Endothelial cell (in vitro differentiated cells): ENCODE measurements at places on chromosomes 6 and 20. TPM values are rescaled to one million over a fixed set of nuclear protein-coding genes. Genes with fewer than 3 reads are reported as not detected.

DNA sequence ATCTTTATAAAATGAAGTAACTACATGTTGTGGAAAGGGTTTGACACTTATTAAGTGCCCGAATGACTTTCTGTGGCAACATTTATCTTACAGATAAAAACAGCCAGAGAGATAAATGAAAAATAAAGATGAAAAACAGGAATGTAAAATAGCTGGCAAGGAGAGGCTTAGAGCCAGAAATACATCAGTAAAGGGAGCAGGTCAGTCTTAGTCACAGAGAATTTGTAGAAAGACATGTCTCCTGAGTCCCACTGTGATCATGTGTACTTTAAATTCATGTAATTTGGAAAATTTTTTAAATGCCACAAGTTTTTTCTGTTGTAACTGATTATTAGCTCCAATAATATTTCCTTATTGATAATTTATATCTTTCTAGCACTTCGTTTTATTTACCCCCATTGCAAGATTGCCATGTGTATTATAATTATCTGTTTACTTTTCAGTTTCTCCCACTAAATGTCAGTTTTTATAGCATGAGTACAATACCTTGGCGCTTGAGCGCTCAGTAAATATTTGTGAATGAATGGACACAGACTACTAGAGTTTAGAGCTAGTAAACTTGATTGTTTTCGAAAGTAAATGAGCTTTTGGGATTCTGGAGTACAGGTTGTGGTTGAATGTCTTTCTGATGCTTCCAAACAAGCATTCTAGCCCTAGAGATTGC lies 15.2 kb downstream of the TAB2 start:
- no peaks in the 10 kb centered on the region for H3K27me3 ChIP-seq
- no peaks in the 10 kb centered on the region for H3K36me3 ChIP-seq
- no peak overlapping the region for H3K4me3 ChIP-seq
- no peak overlapping the region for H3K27ac ChIP-seq
- no peak for DNase-seq

DNA sequence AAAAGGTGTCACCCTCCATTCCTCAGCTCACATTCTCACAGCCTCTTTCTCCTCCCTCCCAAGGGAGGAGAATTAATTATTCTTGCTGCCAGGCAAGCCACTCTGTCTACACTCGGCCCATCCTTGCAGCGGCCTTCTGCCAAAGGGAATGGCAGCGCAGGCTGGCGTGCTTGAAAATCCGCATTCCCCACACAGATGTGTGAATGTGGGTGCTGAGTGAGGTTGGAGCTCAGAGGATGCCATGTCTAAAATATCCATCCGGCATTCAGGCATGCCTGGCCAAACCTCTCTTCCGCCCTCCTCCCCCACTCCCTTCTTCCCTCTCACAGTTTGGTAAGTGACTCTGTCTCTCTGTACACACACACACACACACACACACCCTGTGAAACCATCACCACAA lies 27.7 kb downstream of the PNPLA1 start:
- no peak for DNase-seq
- no peak overlapping the region for H3K4me3 ChIP-seq
- H3K27me3 ChIP-seq, result peaks cover 5% of the 10 kb centered on the region
- no peaks in the 10 kb centered on the region for H3K4me1 ChIP-seq
- H3K36me3 ChIP-seq, result no peaks in the 10 kb centered on the region

DNA sequence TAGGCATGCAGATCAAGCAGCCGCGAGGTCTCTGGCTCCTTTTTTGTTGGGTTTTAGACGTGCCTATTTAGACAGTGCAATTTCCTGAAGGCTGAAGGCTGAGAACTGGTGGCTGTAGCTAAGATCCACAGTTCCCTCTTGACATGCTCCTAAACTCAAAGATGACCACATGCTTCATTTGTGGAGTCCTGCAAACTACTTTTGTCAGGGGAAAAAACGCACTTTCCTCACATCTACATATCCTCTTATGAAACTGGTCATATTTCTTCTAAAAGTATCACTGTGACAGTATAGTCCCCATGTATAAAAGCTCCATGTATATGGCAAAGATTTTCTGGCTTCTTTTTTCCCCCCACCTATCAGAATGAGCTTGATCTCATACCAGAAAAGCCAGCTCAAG lies 30.7 kb downstream of the LYRM4 start:
- H3K4me1 ChIP-seq, result no peaks in the 10 kb centered on the region
- no peaks in the 10 kb centered on the region for H3K36me3 ChIP-seq
- no peak overlapping the region for H3K4me3 ChIP-seq
- no peak overlapping the region for H3K27ac ChIP-seq

The SUPT3H gene
- 28.5 TPM for total RNA-seq

The KCNQ2 gene
- 3.2 TPM for total RNA-seq

DNA sequence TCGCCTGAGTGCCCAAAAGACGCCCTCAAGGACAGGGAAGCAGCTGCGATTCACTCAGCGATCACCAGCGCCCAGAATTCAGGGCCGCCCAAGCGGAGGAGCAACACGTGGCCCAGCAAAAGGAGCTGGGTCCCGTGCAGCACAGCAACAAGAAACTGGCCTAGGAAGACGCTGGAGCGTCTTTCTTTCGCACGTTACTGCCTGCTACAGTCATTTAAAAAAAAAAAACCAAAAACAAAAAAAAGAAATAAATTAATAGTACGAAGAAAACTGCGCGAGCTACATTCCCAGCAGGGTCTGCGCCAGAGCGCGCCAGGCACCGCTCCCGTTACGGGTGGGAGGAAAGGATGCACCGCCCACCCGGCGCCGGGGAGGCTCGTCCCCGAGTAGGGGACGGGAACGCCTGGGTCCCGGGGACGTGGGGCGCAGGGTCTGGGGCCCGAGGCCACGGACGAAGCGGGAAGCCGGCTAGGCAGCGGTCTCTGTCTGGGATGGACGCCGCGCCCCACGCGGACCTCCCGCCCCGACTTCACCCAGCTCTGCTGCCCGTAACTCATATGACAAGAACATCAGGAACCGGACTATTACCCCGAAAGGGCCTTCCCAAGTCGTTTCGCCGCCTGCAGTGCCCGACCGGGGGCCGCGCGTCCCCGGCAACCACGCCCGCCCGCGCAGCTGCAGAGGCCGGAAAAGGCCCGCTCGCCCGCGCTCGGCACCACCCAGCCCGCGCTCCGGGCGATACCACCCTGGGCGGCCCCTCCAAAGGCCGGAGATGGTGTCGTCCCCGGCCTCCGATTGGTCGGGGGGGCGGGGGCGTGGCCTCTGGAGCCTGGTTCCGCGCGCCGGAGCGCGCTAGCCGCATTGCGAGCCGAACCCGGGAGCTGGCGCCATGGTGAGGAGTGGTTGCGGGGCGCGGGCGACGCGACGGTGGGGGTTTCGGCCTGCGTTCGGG lies at the start of gene NOP56:
Gene NOP56 (plus strand): TSS at position 861 of the 952 bp plus-strand sequence. CDS start 29 bp downstream, at position 890.
- no peak within 1 kb of the TSS for H3K27ac ChIP-seq
- H3K36me3 ChIP-seq, result peaks cover 26% of the 10 kb centered on the region
- peak; percentile 97 for DNase-seq
- peaks cover 16% of the 10 kb centered on the region for H3K4me1 ChIP-seq
- H3K4me3 ChIP-seq, result peak within 1 kb of the TSS; percentile 93

- no peaks in the 10 kb centered on the region for H3K27me3 ChIP-seq
- H3K27ac ChIP-seq, result no peak overlapping the region
- H3K4me3 ChIP-seq, result no peak overlapping the region
- no peak for DNase-seq
- H3K4me1 ChIP-seq, result peaks cover 18% of the 10 kb centered on the region
Measured at GRCh38 chr6:148265054-148265453, 77.6 kb upstream of the SASH1 start.

DNA sequence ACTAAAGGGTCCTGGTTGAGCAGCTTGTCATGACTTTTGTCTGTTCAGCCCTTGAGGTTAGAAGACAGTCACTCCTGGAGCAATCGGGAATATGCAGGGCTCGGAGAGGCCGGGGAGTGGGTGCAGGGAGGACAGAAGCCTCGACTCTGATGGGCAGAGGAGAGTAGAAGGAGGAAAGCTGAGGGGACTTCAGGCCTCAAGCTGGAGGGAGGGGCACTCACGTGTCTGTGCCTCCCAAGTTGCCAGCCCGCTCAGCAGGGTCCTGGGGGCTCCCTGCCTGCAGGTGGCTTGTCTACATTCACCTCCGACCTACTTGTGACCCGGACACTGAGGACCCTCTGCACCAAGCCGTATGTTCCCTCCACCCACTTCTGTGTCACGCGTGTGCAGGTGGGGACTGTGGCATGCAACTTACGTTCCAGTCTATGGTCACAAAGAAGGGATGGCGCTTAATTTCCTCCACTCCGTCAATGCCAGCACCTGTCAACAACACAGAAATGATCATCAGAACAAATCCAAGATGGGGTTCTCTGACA lies 86.8 kb upstream of the MPC1 start:
- H3K27me3 ChIP-seq, result peaks cover 11% of the 10 kb centered on the region
- no peak overlapping the region for H3K4me3 ChIP-seq
- peaks cover 61% of the 10 kb centered on the region for H3K36me3 ChIP-seq
- no peak overlapping the region for H3K27ac ChIP-seq
- no peak for DNase-seq

DNA sequence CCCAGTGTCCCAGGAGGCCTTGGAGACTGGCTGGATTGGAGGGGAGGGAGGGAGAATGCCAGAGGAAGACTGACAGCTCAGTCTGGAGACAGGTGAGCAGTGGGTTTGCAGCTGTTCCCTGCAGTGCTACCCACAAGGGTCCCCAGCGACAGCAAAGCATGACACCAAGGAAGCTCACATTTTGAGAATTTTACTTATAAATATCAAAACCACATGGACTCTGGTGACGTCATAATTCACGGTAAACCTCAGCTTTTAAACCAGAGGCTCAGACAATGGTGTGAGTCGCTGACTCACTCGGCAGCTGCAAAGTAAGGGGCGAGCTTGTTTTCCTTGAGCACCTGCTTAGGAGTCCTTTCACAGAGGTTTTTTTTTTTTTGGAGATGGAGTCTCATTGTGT lies 65.2 kb downstream of the THBS2 start:
- peaks cover 2% of the 10 kb centered on the region for H3K27me3 ChIP-seq
- no peaks in the 10 kb centered on the region for H3K36me3 ChIP-seq
- no peak for DNase-seq
- no peaks in the 10 kb centered on the region for H3K4me1 ChIP-seq
- H3K4me3 ChIP-seq, result no peak overlapping the region
- H3K27ac ChIP-seq, result no peak overlapping the region

The BPI gene
- total RNA-seq, result not detected

The ZFP57 gene
- total RNA-seq, result 1.0 TPM
